Type B pancreatic cell (in vitro differentiated cells): ENCODE measurements at places on chromosomes 2 and 18.

DNA sequence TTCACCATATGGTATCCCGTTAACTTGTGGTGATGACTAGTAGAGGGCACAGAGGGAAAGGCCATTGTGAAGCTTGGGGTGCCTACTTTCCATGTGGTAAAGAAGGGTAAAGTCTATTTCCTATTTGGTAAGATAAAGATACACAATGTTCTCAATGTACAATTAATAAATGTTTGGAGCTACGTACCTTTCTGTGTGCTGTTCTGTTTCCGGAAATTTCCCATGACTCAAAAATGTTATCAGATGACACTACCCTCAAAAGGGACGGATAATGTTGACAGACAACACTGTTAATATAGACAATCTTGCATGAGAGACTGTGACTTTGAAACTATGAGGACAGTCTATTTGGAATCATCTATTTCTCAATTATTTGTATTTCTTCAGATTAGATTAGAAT is 4.2 kb upstream of the SULT1C3 start:
- DNase-seq = no peak

GRCh38 chr2:214077727-214078126 is 333.1 kb upstream of the VWC2L start:
- no peak for DNase-seq

- DNase-seq = no peak
These were observed 88.2 kb downstream of the GALNT14 start for GRCh38 chr2:31049916-31050588.

GRCh38 chr2:241066171-241066892 is 35.8 kb downstream of the MTERF4 start:
- DNase-seq = peak; percentile 57

DNA sequence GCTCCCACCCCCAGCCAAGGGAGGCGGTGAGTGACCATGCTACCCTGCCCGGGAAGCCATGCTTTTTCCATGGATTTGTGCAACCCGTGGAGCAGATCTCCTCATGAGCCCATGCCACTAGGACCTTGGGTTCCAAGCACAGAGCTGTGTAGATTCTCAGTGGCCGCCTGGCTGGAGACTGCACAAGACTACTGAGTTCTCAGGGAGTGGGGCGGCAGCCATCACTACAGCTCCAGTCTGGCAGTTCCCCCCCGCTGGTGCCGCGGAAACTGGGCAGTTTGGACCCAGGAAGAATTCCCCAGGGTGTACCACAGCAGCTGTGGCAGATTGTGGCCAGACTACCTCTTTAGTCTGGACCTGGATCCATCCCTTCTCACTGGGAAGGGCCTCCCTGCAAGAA is 470.6 kb downstream of the LRP1B start:
- no peak for DNase-seq

DNA sequence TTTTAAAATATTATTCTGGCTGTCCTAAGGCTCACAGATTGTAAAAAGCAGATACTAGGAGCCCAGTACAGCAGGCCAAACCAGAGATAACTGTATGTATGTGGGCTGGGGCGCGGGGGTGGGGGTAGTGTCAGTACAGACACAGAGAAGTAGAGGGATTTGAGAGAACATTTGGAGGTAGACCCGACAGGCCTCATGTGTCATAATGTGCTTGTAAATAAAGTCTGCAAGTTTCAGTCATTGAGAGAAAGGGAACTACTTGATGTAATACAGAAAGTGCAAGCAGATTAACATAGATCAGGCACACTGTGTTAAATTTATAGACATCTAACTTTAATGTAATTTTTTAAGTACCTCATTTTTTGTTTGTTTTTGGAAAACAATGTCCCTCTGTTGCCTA is 7.4 kb upstream of the POLI start:
- no peak for DNase-seq

- no peak for DNase-seq
These were observed 13.2 kb downstream of the EVA1A start for GRCh38 chr2:75547345-75548035.

DNA sequence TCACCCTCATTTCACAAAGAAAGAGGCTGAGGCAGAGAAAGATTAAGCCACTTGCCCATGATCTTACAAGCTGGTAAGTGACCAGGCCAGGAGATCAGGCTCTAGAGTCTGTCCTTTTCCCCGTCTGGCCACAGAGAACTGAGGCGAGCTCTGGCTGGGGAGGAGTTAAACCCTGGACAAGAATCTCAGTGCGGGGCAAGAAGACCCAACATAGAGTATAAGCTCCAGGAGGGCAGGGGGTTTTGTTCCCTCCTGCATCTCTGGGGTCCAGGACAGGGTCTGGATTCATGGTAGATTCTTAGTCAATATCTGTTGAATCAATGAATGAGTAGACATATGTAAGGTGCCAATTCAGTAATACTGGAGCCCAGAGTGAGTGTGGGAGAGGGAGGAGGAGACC is 12.9 kb upstream of the INPP5D start:
- DNase-seq = no peak

DNA sequence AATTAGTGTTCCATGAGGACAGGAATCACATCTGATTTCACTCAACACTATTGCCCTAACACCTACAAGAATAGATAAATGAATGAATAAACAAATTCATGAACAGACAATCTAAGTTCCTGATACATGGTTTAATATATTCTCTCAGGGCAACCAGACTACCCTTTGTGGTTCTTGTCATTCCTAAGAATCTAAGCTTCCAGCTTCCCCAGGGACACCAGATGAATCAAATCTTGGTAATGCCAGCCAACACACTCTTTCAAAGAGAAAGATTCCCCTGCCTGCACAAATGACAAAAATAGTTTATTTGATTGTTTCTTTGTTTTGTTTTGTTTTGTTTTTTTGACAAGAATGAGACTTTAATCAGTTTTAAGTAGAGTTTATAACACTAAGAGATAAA is 237.5 kb upstream of the CHAC2 start:
- no peak for DNase-seq
